ENCODE measurements at places on chromosomes 11 and 22. TPM values are rescaled to one million over a fixed set of nuclear protein-coding genes. Genes with fewer than 3 reads are reported as not detected.

Gene HOATZ
- total RNA-seq: 15.0 TPM

Gene CBLIF
- total RNA-seq: not detected

Gene PIH1D2
- total RNA-seq: 6.4 TPM

Gene GALNT18
- 46.4 TPM for total RNA-seq

Gene HTATIP2
- 54.4 TPM for total RNA-seq

Gene UPK3A
- not detected for total RNA-seq

Gene FSHB
- not detected for total RNA-seq

Gene SCN3B
- 3.2 TPM for total RNA-seq

Gene ZBED4
- 12.7 TPM for total RNA-seq

Gene GUCY1A2
- 23.5 TPM for total RNA-seq

Gene FDXACB1
- 2.4 TPM for total RNA-seq

Gene OR5B12
- not detected for total RNA-seq

Gene RIC3
- total RNA-seq: 12.7 TPM

Gene C22orf42
- not detected for total RNA-seq

Gene MED17
- total RNA-seq: 30.8 TPM

DNA sequence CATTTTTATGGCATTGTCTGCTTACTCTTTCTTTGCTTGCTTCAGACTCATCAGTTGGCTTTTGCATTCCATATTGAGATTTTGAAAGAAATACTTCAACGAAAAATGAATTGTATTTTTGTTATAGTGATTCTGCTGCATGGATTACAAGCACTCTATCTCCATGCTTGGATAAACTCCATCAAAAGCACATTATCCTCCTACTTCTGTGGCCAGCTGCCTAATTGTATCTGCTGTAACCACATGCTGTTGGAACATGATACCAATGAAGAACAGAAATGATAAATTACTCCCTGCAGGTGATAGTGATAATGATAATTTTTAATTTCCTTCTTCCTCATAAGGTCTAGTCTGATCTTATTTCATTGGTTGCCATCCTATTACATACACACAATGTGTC is 100.8 kb downstream of the PRMT3 start:
- H3K27me3 ChIP-seq: no peaks in the 10 kb centered on the region
- no peak for DNase-seq
- no peak overlapping the region for H3K27ac ChIP-seq
- no peak overlapping the region for H3K4me3 ChIP-seq
- no peaks in the 10 kb centered on the region for H3K36me3 ChIP-seq
- H3K4me1 ChIP-seq: no peaks in the 10 kb centered on the region

- peak overlapping the region; percentile 39 for H3K4me3 ChIP-seq
- H3K4me1 ChIP-seq: no peaks in the 10 kb centered on the region
- no peaks in the 10 kb centered on the region for H3K27me3 ChIP-seq
- H3K36me3 ChIP-seq: no peaks in the 10 kb centered on the region
- no peak for DNase-seq
These were observed 553 bp downstream of the CD3D start for GRCh38 chr11:118341815-118342489.

DNA sequence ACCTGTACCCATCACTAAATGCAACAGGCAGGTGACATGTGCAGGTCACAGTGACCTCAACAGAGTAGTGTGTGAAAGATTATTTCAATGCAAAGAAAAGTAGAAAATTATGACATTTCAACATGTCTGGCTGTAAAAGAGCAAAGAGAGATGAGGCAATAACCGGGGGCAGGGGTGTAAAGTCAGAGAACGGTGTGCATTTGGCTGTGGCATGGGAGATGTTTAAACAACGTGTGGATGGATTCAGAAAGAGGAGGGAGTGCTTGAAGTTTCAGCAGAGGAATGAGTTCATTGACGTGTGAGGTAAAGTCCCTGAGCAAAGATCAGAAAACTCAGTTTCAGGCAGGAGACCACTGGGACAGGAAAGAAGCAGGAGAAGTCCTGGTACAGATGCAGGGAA is 229.7 kb downstream of the BUD13 start:
- no peak overlapping the region for H3K4me3 ChIP-seq
- no peaks in the 10 kb centered on the region for H3K36me3 ChIP-seq
- no peak overlapping the region for H3K27ac ChIP-seq
- DNase-seq: no peak
- peaks cover 11% of the 10 kb centered on the region for H3K27me3 ChIP-seq

DNA sequence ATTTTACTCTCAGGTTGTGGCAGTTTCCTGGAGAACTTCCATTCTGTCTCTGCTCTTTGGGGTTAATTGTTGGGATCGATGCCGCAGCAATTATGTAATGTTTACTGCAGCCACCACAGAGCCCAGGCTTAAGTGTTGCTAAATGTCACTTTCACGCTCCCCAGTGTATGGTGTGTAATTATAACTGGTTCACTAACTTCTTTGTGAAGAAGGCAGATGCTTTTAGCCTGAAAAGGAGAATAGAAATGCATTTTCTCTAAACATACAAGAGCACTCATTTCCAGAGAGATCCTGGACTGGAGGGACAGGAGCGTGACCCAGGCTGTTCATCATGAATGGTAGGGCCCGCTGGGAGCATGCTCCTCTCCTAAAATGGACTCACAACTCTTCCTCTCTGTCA is 132.2 kb upstream of the PLET1 start:
- no peak overlapping the region for H3K4me3 ChIP-seq
- no peak overlapping the region for H3K27ac ChIP-seq
- no peaks in the 10 kb centered on the region for H3K4me1 ChIP-seq
- no peaks in the 10 kb centered on the region for H3K36me3 ChIP-seq
- H3K27me3 ChIP-seq: no peaks in the 10 kb centered on the region
- no peak for DNase-seq

DNA sequence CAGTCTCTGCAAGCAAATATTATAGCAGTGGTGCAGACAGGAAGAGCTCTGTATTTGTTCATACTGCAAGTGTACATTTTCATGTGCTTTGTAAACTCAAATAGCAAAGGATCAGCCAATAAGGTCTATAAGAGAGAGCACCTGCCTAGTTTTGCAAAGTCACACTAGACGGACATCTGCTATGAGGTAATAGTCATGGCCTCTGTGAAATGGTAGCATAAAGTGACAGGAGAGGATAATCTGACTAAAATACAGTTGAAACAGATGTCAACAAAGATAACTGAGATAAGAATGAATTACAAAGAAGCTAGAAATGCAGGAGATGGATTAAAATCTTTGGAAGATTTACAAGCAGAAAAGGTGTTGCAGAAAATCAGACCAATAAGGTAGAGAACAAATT is 70.6 kb upstream of the SPON1 start:
- H3K4me3 ChIP-seq: no peak overlapping the region
- H3K4me1 ChIP-seq: no peaks in the 10 kb centered on the region
- H3K36me3 ChIP-seq: no peaks in the 10 kb centered on the region
- no peak for DNase-seq
- H3K27ac ChIP-seq: no peak overlapping the region

GRCh38 chr22:22159384-22159783 is 85.2 kb upstream of the VPREB1 start:
- DNase-seq: no peak
- no peak overlapping the region for H3K27ac ChIP-seq
- no peaks in the 10 kb centered on the region for H3K36me3 ChIP-seq
- H3K27me3 ChIP-seq: no peaks in the 10 kb centered on the region
- H3K4me1 ChIP-seq: no peaks in the 10 kb centered on the region

DNA sequence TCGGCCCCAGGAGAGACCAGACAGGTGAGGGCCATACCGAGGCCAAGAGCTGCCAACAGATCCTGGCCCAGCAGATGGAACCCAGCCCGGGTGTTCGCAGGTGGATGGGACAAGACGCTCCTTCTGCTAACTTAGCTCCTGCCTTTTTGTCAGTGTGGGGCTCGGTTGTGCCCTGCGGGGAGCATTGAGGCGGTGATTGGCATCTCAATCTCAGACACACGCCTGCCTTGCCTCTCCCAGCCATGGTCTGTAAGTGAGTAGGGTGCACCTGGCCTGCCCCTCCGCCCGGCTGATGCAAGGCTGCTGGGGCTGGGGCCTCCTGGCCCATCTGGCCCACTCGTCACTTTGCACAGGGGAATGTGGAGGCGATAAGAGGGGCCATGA is 350.1 kb downstream of the TBC1D22A start:
- no peak for DNase-seq
- H3K27ac ChIP-seq: no peak overlapping the region
- no peak overlapping the region for H3K4me3 ChIP-seq

DNA sequence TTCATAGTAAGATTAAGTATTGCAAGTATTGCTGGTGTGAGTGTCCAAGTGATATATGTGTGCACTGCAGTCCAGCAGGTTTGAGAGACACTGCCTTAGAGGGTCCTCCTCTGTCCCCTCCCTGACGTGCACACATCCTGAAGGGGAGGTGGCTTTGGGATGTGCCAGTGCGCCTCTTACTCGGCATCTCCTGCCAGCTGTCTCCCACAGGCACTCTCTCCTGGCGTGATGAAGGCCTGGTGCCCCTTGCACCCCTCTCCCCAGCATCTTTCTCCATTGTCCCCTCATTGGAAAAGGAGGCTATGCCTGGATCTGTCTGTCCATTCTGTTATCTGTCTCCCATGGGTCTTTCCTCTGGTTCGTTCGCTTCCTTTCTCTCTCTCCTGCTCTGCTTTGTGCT is 24.2 kb downstream of the GTPBP1 start:
- H3K36me3 ChIP-seq: peaks cover 99% of the 10 kb centered on the region
- peaks cover 20% of the 10 kb centered on the region for H3K4me1 ChIP-seq
- H3K4me3 ChIP-seq: no peak overlapping the region
- H3K27ac ChIP-seq: no peak overlapping the region
- H3K27me3 ChIP-seq: no peaks in the 10 kb centered on the region
- no peak for DNase-seq

DNA sequence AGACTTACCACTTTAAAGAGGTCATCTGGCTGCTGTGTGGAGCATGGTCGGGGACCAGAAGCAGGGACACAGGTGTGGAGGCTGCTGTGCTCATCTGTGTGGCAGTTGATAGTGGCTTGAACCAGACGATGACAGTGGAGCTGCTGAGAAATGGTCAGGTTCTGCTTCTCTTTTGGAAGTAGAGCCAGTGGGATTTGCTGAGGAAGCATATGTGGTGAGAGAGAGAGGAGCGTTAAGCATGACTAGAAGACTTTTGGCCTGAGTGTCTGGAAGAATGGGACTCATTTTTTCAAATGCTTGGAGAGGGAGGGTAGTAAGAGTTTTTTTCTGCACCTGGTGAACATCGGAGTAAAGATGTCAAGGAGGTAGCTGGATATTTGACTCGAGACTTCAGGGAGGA is 12.5 kb upstream of the SREBF2 start:
- no peak for DNase-seq
- peaks cover 6% of the 10 kb centered on the region for H3K36me3 ChIP-seq
- no peak overlapping the region for H3K4me3 ChIP-seq
- no peak overlapping the region for H3K27ac ChIP-seq

DNA sequence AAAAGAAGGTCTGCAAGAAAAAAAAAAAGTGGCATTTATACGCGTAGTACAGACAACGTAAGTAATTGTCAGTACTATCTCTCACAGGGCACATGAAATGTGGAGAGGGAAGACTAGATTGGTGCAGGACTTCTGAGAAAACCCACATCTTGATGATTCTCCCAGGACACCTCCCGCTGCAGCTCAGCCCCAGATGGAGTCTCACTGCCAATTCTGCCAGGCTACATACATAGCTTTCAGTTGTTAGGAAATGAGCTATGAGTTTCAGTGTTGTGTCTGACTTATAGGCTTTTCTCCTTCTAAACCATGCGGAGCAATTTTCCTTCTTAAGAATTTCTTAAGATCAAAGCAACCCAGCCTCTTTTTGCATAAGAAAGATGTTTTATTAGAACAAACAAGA is 9.6 kb downstream of the OR5A2 start:
- H3K36me3 ChIP-seq: no peaks in the 10 kb centered on the region
- no peak for DNase-seq
- no peak overlapping the region for H3K27ac ChIP-seq
- H3K4me3 ChIP-seq: no peak overlapping the region

DNA sequence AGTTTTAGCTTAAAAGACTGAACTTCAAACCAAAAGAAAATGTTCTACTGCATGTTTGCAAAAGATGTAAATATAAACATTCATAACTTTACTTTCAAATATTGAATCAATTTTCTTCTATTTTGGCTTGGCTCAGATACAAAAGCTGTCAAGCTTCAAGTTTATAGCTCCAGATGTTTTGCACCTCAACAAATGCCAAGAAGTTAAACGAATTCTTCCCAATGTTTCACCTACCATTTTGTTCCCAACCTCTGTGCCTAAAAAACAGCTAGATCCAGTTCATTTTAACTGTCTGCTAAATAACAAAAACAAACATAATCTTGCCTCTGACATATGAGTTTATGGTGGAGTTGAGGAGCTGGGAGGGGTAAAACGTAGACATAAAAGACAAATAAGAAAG is 76.5 kb downstream of the RAB30 start:
- no peaks in the 10 kb centered on the region for H3K27me3 ChIP-seq
- H3K4me1 ChIP-seq: peaks cover 4% of the 10 kb centered on the region
- peaks cover 4% of the 10 kb centered on the region for H3K36me3 ChIP-seq

GRCh38 chr22:25817092-25817943 is 75.3 kb downstream of the MYO18B start:
- H3K36me3 ChIP-seq: no peaks in the 10 kb centered on the region
- no peak overlapping the region for H3K4me3 ChIP-seq
- no peak overlapping the region for H3K27ac ChIP-seq
- peaks cover 15% of the 10 kb centered on the region for H3K27me3 ChIP-seq
- no peaks in the 10 kb centered on the region for H3K4me1 ChIP-seq

- H3K4me3 ChIP-seq: no peak overlapping the region
- no peaks in the 10 kb centered on the region for H3K27me3 ChIP-seq
- peaks cover 30% of the 10 kb centered on the region for H3K4me1 ChIP-seq
- no peak for DNase-seq
- H3K36me3 ChIP-seq: no peaks in the 10 kb centered on the region
- H3K27ac ChIP-seq: peak overlapping the region; percentile 31
These were observed 25.3 kb downstream of the STIM1 start for GRCh38 chr11:3880724-3881123.

GRCh38 chr22:45923835-45924234 is 53.1 kb downstream of the WNT7B start:
- peak; percentile 72 for DNase-seq
- no peak overlapping the region for H3K27ac ChIP-seq
- H3K36me3 ChIP-seq: no peaks in the 10 kb centered on the region
- H3K4me3 ChIP-seq: no peak overlapping the region
- H3K4me1 ChIP-seq: peaks cover 18% of the 10 kb centered on the region
- no peaks in the 10 kb centered on the region for H3K27me3 ChIP-seq

GRCh38 chr11:111623527-111624030 is 21.3 kb downstream of the SIK2 start:
- no peaks in the 10 kb centered on the region for H3K4me1 ChIP-seq
- DNase-seq: no peak
- no peak overlapping the region for H3K27ac ChIP-seq
- peaks cover 51% of the 10 kb centered on the region for H3K36me3 ChIP-seq
- no peak overlapping the region for H3K4me3 ChIP-seq

DNA sequence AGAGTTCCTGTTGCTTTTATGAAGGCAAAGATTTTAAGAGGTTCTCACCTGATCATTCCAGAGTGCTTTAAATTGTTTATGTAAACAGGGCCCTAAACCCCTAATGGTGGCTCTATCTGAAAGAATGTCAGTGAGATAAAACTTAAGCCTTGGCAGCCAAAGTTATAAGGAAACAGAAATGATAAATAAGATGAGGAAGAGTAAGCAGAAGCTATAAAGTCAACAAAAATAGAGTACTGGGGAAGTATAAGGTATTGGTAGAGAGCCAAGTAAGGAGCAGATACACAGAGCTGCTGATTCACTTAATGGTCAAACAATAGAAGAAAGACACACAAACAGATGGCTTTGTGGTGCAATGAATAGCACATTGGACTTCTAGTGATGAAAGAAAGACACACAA is 37.9 kb downstream of the TMPRSS5 start:
- no peaks in the 10 kb centered on the region for H3K36me3 ChIP-seq
- no peaks in the 10 kb centered on the region for H3K27me3 ChIP-seq
- H3K27ac ChIP-seq: no peak overlapping the region
- DNase-seq: no peak

- H3K27ac ChIP-seq: peak overlapping the region; percentile 18
- no peaks in the 10 kb centered on the region for H3K36me3 ChIP-seq
- H3K27me3 ChIP-seq: no peaks in the 10 kb centered on the region
- no peak for DNase-seq
These were observed 54.4 kb downstream of the FCHSD2 start for GRCh38 chr11:73087730-73088129.

Data from lower lobe of right lung (tissue), 2 donors.